GM23338 (cell line): ENCODE measurements at places on chromosomes 5 and 9. TPM values are rescaled to one million over a fixed set of nuclear protein-coding genes. Genes with fewer than 3 reads are reported as not detected.

The CA9 gene
- total RNA-seq: not detected in 2 replicates

The TICAM2 gene
- not detected in 2 replicates for total RNA-seq

DNA sequence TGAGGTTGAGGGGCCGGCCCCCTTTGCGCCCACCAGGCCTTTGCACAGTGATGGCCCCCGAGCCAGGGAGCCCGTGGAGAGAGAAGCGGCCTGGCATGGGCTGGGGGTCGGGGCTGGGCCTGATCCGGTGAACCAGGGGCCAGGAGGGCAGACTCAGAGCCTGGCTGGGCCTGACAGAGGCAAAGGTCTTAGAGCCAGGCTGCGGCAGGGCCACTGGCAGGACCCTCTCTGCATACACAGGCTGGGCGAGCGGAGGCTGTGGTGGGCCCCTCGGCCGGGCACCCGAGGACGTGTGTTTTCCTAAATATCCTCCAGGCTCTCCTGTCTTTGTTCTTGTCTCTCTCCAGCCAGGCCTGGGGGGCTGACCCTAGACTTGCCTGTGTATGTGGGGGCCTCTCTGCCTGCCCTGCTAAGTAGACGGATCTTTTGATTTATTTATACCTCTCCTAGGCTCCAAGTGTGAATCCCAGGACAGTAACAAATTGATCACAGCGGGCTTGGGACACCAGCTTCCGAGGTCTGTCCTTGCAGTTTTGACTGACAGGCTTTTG is 933 bp downstream of the NEK6 start:
- peak; percentile 58 for DNase-seq

GRCh38 chr9:109310486-109310901 is 10.4 kb downstream of the EPB41L4B start:
- DNase-seq: no peak

- no peak for DNase-seq
These were observed 222.0 kb upstream of the KLF4 start for GRCh38 chr9:107711542-107711941.
